ENCODE measurements at places on chromosomes 7 and 10.

DNA sequence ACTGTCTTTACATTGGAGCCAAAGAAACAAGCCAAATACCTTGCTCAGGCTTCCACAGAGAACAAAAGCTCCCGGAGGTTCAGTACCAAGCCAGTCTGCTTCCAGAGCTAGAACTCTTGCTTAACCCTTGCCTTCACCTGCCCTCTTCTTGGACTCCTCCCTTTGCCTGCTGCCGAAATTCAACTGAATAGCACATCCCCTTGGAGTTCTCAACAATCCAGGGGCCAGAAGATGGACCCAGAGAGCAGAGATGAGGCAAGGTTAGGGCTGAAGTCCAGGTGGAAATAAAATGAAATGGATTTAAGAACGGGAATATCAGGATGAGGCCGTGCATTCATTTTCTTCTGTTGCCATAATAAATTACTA is 876 bp upstream of the PIK3AP1 start:
- no peak for DNase-seq

DNA sequence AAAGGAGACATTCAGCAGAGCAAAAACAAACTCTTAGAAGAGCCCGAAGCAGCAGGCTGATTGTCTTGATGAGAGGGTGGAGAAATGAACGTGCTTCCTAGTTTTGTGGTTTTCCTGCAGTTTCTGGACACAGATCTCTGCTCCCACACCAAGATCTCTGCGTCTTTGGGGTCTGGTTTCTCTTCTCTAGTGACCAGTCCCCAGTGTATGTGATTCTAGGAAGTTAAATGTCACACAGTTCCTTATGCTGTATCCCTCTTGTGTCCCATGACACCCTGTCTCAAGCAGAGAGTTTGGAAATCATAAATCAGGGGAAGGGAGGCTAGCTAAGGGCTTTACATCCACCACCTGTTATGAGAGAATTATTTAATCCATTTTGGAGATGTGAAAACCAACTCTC is 55.4 kb upstream of the KLF14 start:
- DNase-seq, result no peak

GRCh38 chr7:106423111-106423510 is 138.3 kb upstream of the NAMPT start:
- DNase-seq, result no peak

- DNase-seq, result no peak
These were observed 734.6 kb upstream of the SORCS1 start for GRCh38 chr10:107899075-107899474.

DNA sequence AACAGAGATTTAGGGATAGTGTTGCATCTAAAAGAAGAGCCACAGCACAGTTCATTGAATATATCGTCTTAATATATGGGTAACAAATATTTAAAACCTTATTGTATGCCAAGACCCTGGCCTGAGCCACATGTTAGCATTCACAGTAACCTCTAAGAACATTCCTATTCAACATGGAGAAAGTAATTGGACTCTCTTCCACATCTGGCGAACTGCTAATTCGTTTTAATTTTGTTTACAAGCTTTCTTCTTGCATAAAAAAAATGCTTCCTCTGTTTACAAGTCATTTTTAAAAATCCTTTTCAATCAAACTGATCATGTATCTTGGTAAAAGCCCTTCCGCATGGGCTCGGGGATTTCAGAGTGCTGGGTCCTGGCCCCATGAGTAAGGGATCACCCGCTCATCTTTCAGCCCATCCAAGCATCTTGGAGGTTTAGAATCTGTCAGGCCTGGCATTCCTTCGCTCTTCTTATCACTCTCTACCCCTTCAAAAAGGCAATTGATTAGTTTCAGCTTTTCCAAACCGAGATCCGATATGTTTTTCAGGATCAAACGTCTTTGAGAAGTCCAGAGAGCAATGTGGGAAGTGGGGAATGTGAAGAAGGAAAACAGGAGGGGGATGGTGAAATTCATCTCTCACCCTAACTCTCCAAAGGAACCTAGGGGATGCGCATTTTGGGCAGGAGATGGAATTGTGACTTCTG is 7.3 kb downstream of the TWIST1 start:
- DNase-seq, result no peak

Data from stimulated activated naive CD8-positive, alpha-beta T cell treated with anti-CD3 and anti-CD28 coated beads, Interleukin-15, amount 100 ng/mL, for 72 hours (primary cell).